ENCODE measurements at places on chromosomes 7 and 10.
A peak's percentile ranks its signal among the peaks of the same experiment; 100 is the strongest.

- no peak for DNase-seq
These were observed 43.2 kb downstream of the HTRA1 start for GRCh38 chr10:122504610-122504950.

GRCh38 chr10:70272925-70273316 is 10.9 kb downstream of the NPFFR1 start:
- no peak for DNase-seq

GRCh38 chr7:94969434-94970084 is 62.2 kb downstream of the PPP1R9A start:
- no peak for DNase-seq

- no peak for DNase-seq
These were observed 35.0 kb downstream of the LHPP start for GRCh38 chr10:124496620-124497019.

DNA sequence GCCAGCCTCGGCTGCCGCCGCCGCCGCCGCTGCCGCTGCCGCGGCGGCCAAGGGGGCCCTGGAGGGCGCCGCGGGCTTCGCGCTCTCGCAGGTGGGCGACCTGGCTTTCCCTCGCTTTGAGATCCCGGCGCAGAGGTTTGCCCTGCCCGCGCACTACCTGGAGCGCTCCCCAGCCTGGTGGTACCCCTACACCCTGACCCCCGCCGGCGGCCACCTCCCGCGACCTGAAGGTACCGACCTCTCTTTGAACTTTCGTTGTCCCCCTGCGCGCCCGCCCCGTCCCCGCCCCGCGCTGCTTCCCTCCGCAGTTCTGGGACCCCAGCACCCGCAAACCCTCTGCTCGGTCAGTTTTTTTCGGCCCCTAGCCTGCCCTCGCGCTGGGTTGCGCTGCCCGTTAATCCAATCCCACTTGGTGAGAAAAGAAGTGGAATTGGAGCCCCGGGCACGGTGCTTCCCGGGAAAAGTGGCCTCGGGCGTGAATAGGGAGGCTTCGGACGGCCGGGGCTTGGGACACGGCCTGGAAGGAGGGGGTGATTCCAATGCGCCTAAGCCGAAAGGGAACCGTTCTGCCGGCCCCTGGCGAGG is 543 bp downstream of the HMX3 start:
- no peak for DNase-seq

GRCh38 chr7:127910670-127911069 is 120.6 kb downstream of the LRRC4 start:
- DNase-seq, result no peak

GRCh38 chr7:24395512-24395911 is 111.5 kb downstream of the NPY start:
- DNase-seq, result no peak

DNA sequence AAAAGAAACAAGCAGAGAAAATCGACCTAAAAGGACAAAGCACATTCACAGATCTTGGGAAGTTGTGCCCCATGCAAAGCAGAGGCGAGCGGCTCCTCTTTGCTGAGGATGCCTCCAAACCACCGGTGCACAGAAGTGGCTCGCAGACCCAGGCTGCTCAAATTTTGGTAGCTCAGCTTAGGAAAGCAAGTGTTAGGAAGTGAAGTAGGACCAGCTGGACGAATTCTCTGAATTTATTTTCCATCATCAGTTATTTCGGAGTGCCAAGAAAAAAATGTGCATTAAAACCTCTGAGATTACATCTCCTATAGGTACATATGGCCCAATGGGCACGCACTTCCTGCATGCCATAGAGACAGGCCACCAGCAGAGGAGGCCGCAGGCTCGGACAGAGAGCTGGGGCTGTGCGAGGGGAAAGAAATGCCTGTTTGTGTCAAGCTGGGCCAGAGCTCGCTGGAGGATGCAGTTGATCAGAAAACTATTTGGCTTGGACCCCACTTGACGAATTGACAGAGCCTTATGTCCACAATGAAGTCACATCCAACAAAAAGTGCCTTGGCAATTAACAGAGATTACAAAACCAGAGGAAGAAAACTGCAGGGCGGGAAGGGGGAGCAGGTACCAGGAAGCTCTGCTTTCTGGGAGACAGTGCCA is 122.3 kb upstream of the LYZL2 start:
- peak; percentile 76 for DNase-seq

DNA sequence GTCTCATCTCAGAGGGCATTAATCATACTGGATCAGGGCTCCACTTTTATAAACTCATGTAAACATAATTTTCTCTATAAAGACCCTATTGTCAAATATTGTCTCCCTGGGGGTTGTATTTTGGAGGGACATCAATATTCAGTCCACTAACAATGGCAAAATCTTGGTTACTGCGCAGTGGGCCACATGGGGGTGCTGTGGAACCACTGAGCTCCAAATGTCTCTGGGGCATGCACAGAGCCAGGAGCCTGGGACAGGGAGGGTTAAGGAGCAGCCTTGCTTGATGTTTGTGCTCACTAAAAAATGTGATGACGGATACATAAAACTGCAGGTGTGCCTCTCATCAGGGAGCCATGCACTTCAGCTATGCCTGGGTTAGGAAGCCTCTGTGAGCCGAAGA is 62.1 kb upstream of the PRSS58 start:
- peak; percentile 63 for DNase-seq

DNA sequence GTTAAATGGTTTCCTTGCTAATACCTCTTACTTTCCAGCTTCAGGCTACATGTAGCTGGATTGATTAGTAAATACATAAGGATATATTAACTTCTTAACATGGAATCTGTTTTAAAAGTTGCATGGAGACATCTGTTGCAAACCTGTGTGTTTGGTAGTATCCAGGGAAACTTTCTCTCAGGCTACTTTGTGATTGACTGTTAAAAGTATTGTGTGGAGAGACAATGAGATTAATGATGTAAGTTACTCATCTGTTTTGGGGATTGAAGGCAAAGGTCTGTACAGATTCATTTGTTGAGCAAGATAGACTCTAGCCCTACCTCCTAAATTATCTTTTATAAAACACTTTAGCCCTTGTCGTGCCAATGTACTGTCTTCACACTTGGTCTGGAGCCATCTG is 6.6 kb downstream of the CREB5 start:
- DNase-seq, result no peak

DNA sequence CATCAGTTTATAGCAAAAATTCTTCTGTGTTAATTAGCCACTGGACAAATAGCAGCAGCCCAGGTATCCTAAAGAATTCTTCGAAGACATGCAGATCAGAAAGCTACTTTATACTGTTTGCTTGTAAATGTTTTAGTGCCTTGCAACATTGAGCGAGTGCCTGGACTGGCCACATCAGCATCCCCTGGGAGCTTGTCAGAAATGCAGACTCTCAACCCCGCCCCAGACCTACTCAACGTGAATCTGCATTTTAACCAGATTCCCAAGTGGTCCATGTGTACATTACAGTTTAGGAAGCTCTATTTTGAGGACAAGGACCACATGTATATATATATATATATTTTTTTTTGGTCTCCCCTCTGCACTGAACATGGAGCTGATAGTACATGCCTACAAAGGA is 18.5 kb upstream of the PLEKHS1 start:
- DNase-seq, result no peak

GRCh38 chr7:31190906-31191305 is 138.8 kb downstream of the ADCYAP1R1 start:
- DNase-seq, result no peak

GRCh38 chr10:98956576-98957260 is 278.9 kb downstream of the HPSE2 start:
- DNase-seq, result no peak

- no peak for DNase-seq
These were observed 12.7 kb downstream of the SLC29A3 start for GRCh38 chr10:71331736-71332135.

DNA sequence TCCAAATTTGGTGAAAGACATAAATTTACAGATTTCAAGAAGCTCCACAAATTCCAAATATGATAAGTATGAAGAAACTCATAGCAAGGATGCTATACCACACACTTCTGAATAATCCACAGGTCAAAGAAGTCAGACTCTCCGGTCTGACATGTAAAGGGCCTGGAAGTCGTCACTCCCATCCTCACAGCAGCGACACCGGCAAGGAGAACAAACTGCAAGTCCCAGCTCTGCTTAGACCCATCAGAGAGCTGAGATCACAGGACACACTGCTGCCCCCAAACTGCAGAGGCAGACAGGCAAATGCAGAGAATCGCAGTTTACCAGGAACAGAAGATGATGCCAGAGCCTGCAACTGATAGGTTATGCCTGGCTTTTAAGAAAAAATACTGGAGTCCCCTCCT is 62.0 kb downstream of the AMZ1 start:
- DNase-seq, result no peak

DNA sequence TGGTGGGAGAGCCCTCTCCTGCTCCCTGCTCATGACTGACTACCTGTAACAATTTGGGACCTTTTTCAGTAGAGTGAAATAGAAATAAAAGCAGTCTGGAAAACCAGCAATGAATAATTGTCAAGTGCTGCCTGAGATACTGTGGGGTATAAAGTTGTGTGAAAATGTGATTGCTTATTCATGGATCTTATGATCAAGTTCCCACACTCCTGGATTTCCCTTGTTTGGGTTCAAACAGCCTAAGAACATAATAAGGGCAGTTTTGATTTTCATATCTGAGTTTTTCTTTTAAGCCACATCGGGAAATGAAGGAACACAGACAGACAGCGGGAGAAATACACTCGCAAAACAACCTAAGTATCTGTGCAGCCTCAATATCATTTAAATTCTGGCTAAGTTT is 52.9 kb downstream of the CALD1 start:
- no peak for DNase-seq

DNA sequence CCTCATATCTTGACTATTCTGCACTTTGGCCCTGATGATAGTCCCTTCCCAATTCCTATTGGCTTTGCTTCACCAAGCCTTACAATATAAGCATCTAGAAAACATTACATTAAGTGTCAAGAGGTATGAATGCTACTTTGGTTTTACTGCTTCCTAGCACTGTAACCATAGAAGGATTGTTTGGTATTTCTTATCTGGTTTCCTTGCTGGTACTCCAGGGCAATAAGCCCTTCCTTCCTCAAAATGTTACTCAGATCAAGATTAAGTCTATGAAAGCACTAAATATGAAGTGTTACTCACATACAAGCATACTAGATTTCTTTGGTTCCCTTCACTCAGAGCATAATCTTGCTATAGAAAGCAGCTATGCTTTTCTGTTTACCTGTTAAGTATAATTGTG is 492.5 kb downstream of the ETV1 start:
- no peak for DNase-seq

DNA sequence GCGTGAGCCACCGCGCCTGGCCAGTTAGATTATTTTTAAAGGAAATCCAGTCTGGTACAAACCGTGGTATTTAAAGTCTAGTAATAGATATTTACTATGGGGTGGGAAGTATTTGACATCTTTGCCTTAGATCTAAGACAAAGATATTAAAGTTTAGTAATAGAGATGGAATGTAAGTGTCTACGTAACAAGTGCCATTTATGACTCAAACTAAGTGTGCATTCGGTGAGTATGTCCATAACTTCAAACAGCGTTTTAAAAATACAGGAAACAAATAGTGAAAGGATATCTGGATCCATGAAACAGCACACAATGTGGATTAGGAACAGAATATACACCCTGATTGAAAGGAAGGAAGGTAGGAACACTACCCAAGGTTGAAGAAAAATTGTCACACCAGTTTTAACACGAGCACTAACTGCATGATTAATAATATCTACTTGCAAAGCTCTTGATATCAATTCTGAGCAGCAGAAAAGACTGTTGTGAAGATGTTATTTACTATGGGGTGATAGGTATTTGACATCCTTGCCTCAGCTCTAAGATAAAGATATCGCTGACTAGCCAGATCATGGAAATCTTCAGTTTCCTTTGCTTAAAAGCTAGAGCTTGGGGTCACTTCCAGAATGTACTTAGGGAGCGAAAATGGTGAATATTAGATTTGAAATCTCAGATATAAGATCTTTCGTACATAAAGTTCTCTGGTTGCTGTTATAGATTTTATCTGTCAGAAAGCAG is 48.7 kb downstream of the EPC1 start:
- no peak for DNase-seq

- DNase-seq, result no peak
These were observed 37.5 kb downstream of the ENO4 start for GRCh38 chr10:116886772-116887171.

DNA sequence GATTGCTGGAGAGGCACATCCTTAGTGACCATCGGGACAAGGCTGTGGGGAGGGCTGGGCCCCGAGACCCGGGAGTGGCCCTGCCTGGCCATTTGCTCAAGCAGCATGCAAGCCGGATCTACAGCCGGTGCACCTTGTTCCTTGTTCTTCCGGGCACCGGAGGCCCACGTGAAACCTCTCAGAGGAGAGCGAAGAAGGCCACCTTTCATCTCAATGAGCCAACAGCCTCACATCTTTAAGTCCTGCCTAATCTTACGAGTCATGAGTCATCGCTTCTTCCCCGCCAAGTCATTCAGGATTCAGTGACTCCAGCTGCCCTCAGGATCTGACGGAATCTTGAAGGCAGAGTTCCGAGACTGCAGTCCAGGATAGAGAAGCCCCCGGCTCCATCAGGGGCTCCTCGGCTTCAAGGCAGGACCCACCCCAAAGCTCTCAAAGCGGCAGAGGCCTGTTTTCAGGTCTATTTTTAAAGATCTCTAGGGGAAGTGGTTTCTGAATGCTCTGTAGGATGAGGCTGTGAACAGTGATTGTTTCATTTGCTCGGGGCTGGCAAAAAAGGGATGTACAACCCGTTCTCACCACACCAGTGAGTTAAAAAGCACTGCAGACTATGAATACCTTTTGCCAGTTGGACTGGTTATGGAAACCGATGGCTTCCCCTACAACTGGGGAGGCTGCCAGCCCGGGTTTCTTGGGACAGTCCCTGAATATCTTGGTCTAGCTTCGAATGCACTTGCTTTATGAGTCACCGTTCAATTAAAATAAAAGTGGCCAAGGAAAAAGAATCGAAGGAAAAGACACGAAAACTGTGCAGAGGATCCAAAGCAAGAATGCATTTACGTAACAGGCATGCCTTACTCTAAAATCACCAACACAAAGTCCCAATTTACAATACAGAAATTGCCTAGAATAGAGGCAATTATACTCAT is 57.2 kb upstream of the ECHDC3 start:
- DNase-seq, result peak; percentile 58

DNA sequence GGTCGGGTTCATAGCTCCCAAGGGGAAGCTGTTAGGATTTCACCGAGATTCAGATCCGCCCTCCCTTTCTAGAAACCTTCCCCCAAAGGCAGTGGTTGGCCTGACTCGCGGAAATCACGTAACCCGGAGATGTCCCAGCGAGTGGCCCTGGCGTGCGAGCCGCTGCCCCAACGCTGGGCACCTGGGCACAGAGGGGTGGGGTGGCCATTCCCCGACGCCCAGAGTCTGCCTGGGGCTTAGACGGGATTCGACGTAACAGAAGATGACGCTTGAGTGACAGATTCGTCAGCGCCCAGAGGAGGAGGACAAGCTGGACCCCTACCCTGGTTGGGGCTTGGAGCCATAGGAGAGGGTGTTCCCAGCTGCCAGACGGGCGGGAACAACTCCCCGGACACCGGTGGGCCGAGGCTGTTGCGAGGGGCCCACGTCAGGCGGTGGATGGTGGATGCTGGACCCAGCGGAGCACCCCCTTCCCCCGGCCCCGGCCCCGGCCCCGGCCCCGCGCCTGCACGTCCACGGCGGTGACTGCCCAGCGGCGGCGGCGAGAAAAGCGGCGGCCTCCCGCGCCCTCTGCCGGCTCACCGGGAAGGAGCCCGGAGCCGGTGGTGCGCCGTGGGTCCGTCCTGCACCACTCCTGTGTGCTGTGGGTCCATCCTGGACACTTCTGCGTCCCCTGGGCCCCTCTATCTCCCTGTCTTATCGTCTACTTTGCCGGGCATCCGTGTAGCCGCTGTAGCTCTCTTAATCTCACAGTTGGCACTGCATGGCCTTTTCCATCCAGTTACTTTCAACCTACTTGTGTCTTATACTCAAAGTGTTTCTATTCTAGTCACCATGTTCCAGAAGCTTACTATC is 35.4 kb upstream of the KNDC1 start:
- DNase-seq, result peak; percentile 53

Measured in stimulated activated CD8-positive, alpha-beta memory T cell treated with anti-CD3 and anti-CD28 coated beads, Interleukin-4, amount 100 ng/mL, for 48 hours (primary cell).